ENCODE measurements at places on chromosomes 12 and 14.

DNA sequence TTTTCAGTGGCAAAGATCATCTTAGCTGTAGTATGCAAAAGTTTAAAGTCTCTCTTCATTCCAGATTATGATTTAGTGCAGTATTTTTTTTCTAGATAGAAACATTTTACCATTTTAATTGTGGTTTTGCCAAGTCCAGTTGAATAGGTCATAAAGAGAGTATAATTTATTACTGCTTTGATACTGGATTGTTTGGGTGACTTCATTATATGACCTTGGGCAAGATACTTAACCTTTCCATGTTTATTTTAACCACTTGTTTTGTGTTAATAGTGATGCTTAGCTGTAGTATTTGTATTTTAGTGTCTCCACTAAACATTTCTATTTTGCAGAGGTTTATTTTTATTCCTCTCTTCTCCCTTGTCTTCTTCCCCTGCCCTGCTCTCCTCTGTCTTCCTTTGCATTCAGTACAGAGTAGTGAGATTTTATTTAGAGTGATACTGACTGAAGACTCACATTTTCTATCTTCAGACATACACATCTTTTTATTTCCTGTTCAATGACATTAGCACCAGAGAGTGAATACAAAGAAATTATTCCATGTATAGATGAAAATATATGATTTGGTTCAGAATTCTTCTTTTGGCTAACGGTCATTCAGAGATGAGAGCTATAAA lies 215.2 kb downstream of the ERC1 start:
- no peak for DNase-seq

DNA sequence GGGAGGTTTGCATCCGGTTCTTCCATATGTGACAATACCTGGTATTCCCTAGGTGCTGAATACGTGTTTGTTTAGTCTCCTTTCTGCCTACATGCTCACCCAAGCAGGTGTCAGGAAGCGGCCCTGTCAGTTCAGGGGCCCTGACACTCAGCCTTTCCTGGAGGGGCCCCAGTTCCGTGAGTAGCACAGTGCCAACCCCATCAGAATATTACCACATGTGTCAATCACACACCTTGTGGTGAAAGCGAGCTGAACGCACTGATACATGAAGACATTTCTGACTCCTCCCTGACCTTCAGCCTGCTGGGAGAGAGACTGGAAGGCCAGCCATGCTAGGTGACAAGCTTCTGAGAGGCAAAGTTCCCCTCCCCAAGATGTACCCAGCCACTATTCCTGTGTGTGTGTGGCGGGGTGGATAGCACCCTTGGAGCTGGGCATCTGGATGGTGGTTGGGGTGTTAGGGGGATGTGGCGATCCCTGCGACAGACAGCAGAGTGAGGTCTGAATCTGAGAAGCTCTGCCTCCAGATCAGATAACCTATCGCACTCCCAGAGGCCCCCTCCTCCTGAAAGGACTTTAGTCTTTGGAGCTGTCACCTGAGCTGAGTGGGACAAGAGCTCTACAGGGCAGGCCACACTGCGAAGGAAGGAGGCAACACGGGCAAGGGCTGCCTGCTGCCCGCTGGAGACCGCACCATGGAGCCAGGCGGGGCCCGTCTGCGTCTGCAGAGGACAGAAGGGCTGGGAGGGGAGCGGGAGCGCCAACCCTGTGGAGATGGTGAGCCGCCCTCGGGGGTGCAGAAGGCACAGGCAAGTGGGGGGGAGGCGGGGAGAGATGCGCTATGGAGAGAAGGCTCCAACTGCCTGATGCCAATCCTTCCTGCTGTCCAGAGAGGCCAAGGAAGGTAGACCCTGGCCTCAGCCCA lies at the start of gene SOAT2:
SOAT2 (plus strand) TSS at position 604 of the 925 bp plus-strand sequence; CDS start at position 696, 92 bp downstream.
- DNase-seq, result no peak

GRCh38 chr12:39375206-39375808 lies 67.6 kb downstream of the KIF21A start:
- no peak for DNase-seq

DNA sequence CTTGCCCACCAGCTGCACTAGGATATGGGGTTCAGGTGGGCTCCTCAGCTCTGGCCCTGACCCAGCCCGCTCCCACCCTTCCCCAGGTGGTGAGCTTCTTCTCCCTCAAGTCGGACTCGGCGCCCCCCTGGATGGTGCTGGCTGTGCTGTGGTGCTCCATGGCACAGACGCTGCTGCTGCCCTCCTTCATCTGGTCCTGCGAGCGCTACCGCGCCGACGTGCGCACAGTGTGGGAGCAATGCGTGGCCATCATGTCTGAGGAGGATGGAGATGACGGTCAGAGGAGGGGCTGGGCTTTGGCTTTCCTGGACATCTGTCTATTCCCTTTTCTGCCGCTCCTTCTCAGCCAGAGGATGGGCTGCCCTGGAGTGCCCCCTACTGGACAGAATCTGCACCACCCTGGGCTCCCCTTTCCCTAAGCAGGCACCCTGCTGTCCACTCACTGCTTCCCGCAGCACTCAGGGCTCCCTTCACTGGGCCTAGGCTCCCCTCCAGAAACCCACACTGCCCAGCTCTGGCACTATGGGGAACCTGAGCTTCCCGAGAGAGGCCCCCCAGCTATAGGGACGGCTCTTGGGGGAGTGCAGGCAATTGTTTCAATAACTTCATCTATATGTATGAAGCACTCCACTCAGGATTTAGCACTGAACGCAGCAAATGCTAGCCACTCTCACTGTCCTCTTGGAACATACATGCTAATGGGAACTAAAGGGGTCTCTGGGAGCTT lies 2.6 kb upstream of the P3H3 start:
- peak; percentile 71 for DNase-seq

- DNase-seq, result peak; percentile 78
These were observed at the start of gene PDE3A for GRCh38 chr12:20368114-20368650. Gene PDE3A, plus strand, starts transcription at chr12:20368537. Its CDS starts 748 bp downstream, at chr12:20369285.

DNA sequence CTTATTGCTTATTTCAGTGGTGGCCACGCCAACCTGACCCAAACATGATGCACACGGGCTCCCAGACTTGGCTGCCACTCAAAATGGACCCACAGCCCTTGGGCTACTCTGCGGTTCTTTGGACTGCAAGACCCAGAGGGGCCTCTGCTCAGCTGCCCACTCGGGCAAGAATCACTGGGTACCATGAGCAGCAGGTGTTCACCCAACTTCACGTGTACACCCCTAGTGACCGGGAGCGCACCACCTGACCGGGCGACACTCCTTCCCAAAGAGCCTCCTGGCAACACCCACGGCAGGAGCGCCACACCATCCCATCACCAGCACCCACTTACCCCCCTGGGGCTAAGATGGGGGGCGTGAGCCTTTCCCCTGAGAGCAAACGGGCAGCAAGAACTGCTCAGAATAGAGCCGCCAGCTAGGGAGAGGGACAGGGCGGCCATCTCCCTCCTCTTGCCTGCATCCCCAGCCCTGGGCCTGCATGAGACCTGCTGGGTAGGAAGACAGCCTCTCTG lies 32.0 kb downstream of the CCNK start:
- no peak for DNase-seq

DNA sequence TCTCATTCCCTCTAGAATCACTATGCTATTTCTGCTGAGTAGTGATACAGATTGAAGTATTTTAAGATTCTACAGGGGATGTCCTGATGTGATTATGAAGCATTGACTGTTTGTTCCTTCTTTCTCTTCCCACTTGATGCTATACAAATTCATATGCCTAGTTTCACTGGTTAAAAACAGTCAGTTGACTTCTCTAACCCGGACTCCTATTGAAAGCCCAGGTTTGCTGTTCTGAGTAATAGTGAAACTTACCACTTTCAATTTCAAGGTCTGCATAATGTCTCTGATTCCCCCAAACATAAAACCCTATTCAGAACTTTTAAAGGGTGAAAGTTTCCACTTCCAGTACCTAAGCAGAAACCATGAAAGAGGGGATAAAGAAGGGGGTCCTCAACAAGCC lies 117.7 kb upstream of the RPL10L start:
- no peak for DNase-seq

DNA sequence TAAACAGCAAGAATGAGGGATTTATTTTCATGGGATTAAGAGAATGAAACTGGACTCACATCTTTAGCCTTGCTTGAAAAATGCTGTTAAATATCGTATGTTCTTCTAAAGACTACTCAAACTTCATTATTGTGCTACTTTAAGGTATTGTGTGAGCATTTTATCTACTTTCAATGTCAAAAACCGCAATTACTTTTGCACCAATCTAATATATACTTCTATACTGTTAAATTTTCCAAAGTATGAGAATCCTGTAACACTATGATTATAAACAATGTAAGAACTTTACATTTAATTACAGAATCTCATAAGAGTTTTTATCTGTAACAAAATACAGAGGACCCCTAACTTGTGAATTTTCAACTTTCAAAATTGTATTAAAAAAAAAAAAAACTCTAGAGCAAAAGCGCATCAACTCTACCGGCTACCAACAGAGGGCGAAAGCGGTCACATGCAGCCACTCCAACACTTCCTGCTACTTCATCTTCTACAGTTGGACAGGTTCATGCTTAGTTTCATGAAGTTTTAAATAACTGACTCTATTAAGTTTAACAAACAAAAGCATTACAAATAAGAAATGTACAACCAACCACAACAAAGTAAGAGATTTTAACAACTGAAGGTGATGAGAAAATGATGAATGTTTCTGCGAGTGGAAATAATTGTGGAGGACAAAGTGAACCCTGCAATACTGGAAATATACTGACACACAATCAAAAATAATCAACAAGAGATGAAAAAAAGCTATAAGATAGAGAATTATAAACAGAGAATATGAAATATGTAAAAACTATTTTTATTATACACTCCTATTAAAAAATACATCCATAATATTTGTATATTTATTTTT lies 210.9 kb downstream of the MED13L start:
- no peak for DNase-seq
